ENCODE measurements at places on chromosomes 2 and 18.

DNA sequence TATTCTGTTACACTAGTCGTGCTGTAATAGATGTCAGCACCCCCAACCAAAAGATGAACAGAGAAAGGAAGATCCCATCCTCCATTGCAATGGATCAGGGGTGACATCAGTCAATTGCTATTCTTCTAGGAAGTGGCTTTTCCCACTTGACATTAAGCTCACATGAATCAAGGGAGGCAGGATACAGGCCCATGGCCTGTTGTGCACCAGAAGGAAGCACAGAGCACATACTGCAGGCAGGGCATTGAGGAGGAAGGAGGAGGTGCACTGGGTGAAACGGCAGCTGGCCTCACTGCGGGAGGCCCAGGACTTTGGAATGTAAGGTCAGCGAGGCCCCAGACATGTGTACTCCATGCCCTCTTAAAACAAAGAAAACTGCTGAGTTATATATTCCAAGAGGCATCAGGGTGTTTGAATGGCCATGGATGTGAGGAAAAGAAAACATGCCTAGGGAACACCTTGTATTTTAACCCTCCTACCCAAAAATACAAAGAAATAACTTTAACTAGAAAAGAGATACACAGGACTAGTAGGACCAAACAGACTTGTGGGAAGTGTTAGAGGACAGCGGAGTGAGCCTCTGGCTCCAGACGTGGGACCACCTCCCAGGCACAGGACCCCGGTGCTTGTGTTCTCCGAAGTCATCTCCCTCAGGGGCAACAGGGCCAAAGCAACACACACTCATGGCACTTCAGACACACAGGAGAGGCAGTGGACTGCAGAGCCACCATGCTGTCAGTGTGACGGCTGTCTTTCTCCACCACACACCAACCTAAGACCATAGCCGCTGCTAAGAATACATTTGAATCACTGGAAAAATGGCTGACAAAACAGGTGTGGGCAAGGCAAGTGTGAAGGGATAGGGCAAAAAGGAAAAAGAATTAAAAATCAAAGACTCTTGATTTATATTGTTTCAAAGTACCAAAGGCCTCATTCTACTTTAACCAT is 51.4 kb upstream of the RIOK3 start:
- DNase-seq: no peak

DNA sequence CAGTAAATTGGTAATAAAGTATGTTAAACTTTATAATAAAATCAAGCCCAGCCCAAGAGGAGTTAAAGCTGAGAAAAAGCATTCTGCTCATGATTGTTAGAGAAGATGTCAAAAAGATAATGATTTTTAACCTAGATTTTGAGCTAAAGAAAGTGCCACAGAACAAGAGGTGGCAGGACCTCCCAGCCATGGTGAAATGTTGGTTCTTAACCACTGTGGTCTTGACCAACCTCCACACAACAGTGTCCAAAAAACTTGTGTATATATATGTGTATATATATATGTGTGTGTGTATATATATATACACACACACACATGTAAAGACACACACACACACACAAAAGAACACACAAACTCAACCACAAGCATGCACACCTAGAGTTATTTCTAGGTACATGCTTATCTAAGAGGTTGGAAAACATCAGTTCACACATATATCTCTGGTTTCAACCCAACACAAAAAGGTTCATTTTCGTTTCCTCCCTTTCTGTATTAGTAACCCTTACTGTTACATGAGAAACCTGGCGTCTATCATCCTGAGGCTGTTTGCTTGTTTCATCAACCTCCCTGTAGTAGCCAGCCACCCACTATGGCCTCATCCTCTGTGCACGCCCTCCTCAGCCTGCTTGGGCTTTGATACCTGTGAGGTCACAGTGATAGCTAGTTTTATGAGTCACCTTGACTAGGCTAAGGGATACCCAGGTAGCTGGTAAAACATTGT is 631.8 kb upstream of the ID2 start:
- no peak for DNase-seq

DNA sequence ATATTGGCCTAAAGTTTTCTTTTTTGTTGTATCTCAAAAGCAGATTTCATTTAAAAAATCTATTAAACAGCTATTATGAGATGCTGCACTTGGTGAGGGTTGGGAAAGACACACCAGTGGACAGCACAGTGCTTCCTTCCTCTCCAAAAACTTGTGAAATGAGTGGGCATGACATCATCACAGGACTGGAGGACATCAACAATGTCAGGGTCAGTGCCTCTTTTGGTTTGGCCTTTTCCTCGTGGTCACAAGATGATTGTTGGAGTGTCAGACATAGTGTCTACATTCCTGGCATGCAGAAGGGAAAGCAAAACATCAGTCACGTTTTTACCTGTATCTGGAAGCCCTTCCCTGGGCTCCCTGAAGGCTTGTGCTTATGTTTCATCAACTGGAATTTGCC is 49.6 kb downstream of the IL1R2 start:
- no peak for DNase-seq

GRCh38 chr2:217290467-217290866 is 430.6 kb upstream of the TNP1 start:
- DNase-seq: no peak

- no peak for DNase-seq
These were observed 4.5 kb upstream of the CRYBA2 start for GRCh38 chr2:218997731-218998130.

GRCh38 chr2:53188851-53189510 is 578.6 kb upstream of the CHAC2 start:
- no peak for DNase-seq

- no peak for DNase-seq
These were observed 356.3 kb downstream of the PARD3B start for GRCh38 chr2:204901591-204901990.
